CD4-positive, alpha-beta T cell treated with Interleukin-2 at 100 ng/mL for 4 hours (primary cell): ENCODE measurements at places on chromosomes 4 and X.

- DNase-seq: no peak
Observed at GRCh38 chr4:151685303-151685702, 75.5 kb downstream of the GATB start.

DNA sequence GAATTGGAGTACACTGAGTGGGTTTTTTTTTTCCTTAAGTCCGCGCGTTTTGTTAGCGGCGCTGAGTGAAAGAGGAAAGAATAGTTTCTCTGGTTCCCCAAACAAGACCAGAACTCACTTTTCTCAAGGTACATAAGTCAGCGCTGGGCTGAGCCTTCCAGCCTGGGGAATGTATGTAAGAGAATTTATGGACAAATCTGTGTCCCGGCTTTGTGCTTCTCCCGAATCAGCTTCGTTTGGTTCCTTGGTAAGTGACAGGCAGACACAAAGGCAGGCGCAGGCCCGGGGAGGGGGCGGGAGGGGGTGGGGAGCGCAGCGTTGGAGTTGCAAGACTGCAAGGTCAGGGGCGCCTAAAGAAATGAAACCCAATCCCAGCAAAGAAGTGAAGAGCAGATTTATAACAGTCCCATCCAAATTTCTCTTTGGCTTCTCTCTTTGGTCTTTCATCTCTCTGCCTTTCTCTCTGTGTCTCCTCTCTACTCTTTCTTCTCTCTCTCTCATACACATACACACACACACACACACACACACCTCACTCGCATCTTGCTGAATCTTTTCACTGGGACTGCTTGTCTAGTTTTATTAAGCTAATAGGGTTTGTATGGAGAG lies 981 bp downstream of the TET2 start:
- DNase-seq: peak; percentile 19

- no peak for DNase-seq
Observed at GRCh38 chrX:120617996-120618630, 11.7 kb downstream of the C1GALT1C1 start.

DNA sequence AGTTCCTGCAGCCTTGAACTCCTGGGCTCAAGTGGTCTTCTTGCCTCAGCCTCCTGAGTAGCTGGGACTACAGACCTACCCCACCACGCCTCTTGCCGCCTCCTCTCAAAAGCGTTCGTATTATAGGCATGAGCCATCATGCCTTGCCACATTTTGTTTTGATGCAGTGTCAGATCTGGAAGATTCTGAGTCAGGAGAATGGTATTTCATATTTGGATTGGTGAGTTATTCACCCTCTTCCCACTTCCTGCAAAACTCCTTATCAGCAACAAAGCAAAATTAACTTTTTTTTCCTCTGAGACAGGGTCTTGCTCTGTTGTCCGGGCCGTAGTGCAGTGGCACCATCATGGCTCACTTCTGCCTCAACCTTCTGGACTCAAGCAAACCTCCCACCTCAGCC lies 29.6 kb downstream of the REST start:
- no peak for DNase-seq

DNA sequence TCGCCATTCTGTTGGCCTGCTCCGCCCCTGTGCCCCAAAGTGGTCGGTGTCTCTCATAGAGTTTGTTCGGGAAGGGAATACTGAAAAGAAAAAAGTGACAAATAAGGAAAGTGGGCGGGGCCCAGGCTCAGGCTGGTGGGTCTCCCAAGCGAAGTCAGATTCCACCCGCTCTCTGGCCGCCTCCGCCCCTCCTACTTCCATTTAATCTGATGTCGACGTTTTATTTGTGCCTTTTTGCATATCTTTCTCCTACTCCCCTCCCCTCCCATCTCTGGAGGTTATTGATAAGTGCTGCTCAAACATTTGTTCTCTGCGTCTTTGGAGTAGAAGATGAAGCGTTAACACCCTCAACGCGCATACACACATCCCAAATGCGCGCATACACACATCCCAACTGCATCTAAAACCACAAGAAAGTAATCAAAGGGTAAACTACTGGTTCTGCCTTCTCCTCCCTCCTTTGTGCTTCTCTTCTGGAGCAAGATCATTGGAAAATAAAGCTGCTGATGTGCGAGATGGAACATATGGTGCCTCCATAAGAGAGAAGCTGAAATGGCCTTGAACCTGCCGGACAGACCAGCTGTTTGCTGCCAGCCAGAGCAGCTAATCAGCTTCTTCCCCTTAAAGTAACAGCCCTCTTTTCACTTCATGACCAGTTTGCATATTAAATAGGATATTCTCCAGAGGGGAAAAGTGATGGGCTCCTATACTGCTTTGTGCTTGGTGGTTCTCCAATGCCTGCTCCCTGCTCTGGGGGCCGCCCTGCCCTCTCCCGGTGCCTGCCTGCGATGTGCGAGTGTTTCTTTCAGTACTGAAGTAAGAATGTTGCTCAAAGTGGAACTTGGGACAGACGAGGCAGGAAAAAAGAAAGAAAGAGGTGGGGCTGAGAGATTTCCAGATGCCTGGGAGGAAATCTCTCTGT lies 3.1 kb downstream of the MAMLD1 start:
- DNase-seq: no peak
